ENCODE measurements at places on chromosomes 12 and 14. TPM values are rescaled to one million over a fixed set of nuclear protein-coding genes. Genes with fewer than 3 reads are reported as not detected.

Gene FAM181A
- total RNA-seq = not detected

Gene APOF
- not detected for total RNA-seq

- H3K36me3 ChIP-seq = no peaks in the 10 kb centered on the region
- H3K27ac ChIP-seq = no peak overlapping the region
Measured at GRCh38 chr12:132407451-132407961, 78.1 kb upstream of the GALNT9 start.

DNA sequence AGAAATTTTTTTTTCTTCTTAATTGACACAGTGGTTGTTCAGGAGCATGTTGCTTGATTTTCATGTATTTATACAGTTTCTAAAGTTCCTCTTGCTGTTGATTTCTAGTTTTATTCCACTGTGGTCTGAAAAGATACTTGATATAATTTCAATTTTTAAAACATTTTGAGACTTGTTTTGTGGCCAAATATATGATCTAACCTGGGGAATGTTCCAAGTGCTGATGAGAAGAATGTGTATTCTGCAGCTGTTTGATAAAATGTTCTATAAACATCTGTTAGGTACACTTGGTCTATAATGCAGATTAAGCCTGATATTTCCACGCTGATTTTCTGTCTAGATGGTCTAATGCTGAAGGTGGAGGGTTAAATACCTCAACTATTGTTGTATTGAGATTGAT is 151.4 kb upstream of the IFNG-AS1 start:
- H3K36me3 ChIP-seq = no peaks in the 10 kb centered on the region
- H3K27me3 ChIP-seq = no peaks in the 10 kb centered on the region
- DNase-seq = no peak
- no peak overlapping the region for H3K27ac ChIP-seq

- H3K4me3 ChIP-seq = no peak overlapping the region
- H3K27me3 ChIP-seq = no peaks in the 10 kb centered on the region
- H3K36me3 ChIP-seq = no peaks in the 10 kb centered on the region
- H3K4me1 ChIP-seq = peaks cover 6% of the 10 kb centered on the region
Measured at GRCh38 chr14:95660651-95661515, 25.3 kb upstream of the TCL1B start.

DNA sequence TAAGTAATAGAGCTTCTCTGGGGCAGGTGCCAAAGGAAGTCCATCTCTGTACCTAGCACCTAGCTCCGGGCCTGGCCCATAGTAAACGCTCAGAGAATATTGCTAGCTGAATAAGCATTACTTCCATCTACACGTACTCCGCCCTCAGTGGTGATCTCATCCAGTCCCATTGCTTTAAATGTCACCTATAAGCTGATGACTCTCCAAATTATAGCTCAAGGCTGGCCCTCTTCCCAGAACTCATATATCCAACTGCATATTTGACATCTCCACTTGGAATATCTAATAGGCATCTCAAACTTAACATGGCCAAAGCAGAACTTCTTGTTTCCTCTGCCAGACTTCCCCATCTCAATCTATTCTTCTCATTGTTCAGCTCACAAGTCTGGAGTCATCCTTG is 6.9 kb upstream of the DYNLL1 start:
- H3K36me3 ChIP-seq = no peaks in the 10 kb centered on the region
- H3K4me1 ChIP-seq = peaks cover 15% of the 10 kb centered on the region
- no peak for DNase-seq

DNA sequence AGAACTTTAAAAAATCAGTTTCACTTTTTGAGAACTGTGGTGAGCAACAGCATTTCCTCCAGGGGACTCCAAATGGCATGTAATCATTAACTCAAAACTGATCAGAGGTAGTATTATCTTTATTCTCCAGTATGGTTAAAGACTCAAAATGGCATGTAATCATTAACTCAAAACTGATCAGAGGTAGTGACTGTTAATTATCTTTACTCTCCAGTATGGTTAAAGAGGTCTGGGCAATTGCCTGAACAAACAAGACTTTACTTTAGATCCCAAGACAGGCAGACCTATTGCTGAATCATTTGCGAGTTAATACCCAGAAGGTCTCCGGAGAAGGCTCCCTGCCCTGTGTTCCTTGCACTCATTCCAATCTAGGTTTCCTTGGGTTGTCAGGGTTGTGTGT is 6.6 kb upstream of the ACADS start:
- peaks cover 16% of the 10 kb centered on the region for H3K4me1 ChIP-seq
- no peaks in the 10 kb centered on the region for H3K27me3 ChIP-seq
- no peak for DNase-seq
- H3K36me3 ChIP-seq = peaks cover 44% of the 10 kb centered on the region
- H3K27ac ChIP-seq = no peak overlapping the region

Data from esophagus muscularis mucosa (tissue), 4 donors.